Stimulated activated CD8-positive, alpha-beta memory T cell treated with anti-CD3 and anti-CD28 coated beads, Interleukin-4, amount 100 ng/mL, for 1 hour (primary cell): ENCODE measurements at places on chromosomes 2 and 18.

GRCh38 chr2:60391230-60391629 lies 162.2 kb downstream of the BCL11A start:
- no peak for DNase-seq

- DNase-seq: no peak
These were observed 50.2 kb downstream of the NFATC1 start for GRCh38 chr18:79445696-79446561.

- no peak for DNase-seq
These were observed 292.5 kb downstream of the NUP35 start for GRCh38 chr2:183416753-183417152.

DNA sequence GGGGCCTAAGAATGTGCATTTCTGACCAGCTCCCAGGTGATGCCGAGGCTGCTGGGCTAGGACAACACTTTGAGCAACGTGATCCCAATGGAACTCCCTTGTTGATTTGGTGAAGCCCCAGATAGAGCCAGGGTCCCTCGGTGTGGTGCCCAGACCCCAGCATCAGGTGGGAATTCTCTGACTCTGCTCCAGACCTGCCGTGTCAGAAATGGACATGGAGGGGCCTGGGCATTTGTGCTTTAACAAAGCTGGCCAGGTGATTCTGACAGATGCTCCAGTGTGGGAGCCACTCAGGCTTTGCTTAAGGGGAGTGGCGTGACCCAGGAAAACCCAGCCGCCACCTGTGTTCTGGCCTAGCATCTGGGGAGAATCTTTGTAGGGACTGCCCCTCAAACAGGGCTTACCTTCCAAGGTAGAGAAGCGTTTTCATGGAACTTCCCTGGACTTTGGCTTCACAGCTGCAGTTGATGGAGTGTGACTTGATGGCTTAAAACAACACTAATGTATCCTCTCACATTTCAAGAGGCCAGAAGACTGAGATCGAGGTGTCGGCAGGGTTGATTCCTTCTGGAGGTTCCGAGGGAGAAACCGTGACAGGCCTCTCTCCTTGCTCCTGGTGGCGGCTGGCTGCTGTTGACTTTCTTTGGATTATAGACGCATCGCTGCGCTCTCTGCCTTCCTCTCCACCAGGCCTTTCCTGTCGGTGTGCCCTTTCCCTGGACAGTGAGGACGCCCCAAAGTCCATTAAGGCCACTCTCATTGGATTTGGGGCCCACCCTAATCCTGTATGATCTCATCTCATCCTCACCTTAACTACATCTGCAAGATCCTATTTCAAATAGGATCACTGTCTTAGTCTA lies 57.0 kb upstream of the HDAC4 start:
- no peak for DNase-seq

DNA sequence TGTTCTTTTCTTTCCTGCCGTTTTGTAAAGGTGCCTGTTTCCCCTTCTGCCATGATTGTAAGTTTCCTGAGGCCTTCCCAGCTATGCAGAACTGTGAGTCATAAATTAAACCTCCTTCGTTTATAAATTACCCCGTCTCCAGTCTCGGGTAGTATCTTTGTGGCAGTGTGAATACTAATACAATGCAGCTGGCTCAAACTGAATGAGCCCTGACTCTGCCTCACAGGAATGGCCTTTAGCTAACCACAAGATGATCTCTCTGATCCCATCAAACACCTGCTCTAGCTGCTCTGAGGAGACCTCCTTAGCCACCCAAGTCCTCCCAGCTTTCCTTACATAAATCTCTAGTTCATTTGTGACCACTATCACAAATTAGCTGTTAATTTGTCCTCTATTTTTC lies 41.5 kb upstream of the CAB39 start:
- DNase-seq: no peak

DNA sequence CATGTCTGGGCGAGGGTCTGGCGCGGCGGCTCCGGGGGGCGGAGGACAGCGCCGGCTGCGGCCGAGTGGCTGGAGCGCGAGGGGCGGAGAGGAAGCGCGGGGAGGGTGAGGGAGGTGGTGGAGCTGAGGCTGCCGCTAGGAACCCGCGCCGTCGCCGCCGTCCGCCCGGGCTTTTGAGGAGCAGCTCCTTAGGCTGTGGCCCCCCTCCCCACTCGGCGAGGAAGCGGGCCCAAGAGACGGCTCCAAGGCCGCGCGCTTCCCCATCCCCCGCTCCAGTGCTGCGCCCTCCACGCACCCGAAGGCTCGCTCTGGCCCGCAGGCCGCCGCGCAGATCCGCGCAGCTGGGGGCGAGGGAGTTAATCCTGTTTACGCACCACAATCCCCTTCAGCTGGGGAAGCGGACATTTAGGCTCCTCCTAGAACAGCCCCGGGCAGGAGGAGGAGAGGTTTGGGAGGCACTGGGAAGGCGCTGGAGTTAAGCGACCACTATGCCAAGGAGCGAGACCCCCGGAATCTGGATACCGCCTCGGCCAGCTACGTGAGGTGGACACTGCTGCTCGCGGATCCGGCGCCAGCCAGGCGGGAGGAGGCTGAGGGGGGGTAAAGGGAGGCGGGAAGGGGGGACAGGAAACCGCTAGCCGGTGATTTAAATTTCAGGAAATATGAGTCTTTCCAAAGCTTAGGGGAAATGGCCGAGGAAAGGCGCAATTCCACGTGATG lies at the start of gene CNRIP1:
Gene CNRIP1 (minus strand): TSS at position 552 of the 720 bp plus-strand sequence. CDS start 549 bp downstream, at position 3.
- no peak for DNase-seq

- DNase-seq: no peak
These were observed 18.6 kb upstream of the PKDCC start for GRCh38 chr2:42029171-42029570.

DNA sequence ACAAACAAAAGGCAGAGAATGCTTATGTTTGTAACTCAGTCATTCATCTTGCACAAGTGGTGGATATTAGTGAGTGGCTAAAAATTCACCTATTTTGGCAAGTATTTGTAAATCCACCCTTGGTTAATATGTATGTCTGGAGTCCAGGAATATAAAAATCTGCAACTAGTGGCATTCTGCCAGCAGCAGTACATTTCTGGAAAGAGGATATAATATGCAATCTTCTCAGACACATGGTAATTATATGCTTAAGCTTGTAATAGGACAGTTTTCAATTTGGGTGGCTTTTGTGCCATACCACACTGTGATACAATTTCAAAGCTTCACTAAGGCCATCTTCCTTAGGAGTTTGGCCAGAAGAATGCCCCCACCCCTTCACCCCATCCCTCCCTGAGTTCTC lies 693.3 kb downstream of the MBD2 start:
- no peak for DNase-seq

- no peak for DNase-seq
These were observed 122.1 kb downstream of the ARL4C start for GRCh38 chr2:234374736-234375135.

DNA sequence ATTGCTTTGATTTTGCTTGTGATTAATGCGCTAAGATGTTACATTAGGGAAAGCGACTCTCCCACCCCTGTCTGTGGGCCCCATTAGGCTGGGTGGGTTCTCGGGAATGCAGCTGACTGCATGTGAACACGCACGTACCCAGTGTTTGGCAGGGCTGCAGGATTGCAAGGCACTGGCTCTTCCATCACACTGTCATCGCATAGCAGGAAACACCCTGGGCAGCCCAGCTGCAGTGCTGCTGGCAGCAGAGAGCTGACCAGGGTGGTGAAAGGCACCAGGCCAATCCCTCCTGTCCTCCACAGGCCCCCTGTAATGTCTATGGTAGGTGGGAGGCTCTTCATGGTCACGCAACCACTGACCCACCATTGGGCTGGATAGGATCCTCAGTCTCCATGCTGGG lies 34.4 kb upstream of the FZD7 start:
- no peak for DNase-seq

GRCh38 chr2:173571887-173572680 lies 217.4 kb downstream of the CDCA7 start:
- no peak for DNase-seq

- DNase-seq: no peak
These were observed 479.7 kb upstream of the RAB6C start for GRCh38 chr2:129499747-129500146.

- no peak for DNase-seq
These were observed 782.6 kb upstream of the FSHR start for GRCh38 chr2:49936965-49937364.

- DNase-seq: no peak
These were observed 189.2 kb downstream of the LAMA1 start for GRCh38 chr18:6928359-6928758.

DNA sequence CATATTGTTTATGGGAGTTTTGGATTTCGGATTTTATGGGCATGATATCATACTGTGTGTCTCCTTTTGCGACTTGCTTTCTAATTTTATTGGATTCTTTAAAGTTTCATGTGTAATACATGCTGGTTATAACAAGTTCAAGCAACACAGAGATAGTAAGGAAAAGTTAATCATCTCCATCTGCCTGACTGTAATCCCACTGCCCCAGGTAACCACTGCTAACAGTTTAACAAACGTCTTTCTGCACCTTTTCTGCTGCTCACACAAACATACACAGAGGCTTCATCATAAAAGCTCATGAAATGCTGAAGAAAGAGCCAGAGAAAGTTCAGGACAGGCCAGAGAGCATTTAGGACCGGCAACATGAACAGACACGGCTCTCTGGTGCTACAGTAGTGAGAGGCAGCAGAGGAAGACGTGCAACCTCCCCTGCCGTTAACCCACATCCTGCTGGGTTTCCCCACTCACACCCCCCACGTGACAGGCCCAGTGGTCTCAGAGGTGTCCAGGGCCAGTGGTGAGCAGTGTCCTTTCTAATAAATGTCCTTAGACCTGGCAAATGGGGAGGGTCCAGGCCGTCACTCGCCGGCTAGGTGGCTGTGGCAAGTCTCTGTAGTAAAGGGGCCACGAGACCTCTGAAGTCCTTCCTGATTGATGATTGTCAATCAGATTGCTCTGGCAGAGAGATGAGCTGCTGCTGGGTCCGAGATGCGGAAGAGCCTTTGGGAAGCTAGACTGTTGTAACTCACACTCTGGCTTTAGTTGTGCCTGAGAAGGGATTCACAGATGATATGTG lies 43.0 kb upstream of the SLC1A4 start:
- peak; percentile 33 for DNase-seq
